Left ventricle myocardium inferior (tissue), 1 donor: ENCODE measurements at places on chromosomes 5 and 9. TPM values are rescaled to one million over a fixed set of nuclear protein-coding genes. Genes with fewer than 3 reads are reported as not detected.
A peak's percentile ranks its signal among the peaks of the same experiment; 100 is the strongest.

DNA sequence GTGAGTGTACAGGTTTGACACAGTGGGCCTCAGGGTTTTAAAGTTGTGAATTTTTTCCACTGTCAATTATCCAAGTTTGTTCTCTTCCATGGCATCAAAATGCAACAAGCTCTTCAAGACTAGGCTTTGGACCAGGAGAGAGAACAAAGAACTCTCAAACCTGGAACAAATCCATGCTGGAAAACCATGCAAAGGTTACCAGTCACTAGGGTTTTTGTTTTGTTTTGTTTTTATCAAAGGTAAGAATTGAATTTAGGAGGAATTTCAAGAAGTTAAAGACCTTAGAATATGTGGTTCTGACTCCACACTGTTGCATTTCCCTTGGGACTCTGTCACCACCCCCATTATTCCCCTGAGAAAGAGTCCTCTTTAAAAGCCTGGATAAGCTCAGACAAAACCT, 191.1 kb upstream of the PIK3R1 start:
- DNase-seq, result no peak

The QRFP gene
- not detected for total RNA-seq

DNA sequence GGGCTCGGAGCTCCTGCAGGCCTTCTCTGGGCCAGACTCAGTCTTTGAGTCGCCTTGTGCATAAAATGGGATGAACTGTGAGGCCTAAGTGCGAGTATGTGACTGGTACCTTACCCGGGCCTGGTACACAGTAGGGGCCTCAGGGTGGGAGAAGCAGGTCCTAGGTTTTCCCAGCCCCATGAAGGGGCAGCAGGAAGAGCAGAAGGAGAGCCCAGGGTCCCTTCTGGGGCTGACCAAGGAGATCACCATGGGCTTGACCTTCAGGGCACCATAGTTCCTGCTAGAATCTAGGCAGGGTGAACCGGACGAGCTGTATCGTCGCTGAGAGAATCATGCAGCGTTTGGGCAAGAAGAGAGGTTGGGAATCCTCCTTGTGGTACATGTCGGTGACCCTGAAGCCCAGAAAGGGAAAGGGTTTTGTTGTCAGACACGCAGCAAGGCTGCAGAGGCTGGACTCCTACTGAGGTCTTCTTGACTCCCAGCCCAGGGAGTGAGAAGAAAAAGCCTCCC, 373 bp upstream of the PHYKPL start:
- peak; percentile 11 for DNase-seq

GRCh38 chr5:131812371-131813160, 15.7 kb upstream of the FNIP1 start:
- DNase-seq, result no peak

- no peak for DNase-seq
These were observed 387.9 kb upstream of the MEF2C start for GRCh38 chr5:89270901-89271300.

DNA sequence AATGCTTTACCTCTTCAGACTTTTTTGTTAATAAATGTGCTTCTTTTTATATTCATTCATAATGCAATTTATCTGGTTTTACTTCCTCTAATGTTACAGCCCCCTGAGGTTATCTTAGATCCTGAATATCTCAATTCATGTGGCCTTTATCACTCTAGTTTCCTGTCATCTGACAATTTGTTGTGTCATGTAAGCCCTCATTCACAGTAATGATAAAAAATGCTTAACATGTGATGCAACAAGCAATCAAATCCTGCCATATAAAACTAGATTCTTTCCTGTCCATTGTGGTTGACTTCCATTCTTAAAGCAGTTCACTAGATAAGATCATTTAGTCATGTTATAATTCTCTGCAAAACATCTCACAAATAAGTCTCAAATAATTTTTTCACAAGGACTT, 991.2 kb upstream of the ACO1 start:
- DNase-seq, result no peak

- no peak for DNase-seq
These were observed 8.9 kb downstream of the CERCAM start for GRCh38 chr9:128429513-128430086.

DNA sequence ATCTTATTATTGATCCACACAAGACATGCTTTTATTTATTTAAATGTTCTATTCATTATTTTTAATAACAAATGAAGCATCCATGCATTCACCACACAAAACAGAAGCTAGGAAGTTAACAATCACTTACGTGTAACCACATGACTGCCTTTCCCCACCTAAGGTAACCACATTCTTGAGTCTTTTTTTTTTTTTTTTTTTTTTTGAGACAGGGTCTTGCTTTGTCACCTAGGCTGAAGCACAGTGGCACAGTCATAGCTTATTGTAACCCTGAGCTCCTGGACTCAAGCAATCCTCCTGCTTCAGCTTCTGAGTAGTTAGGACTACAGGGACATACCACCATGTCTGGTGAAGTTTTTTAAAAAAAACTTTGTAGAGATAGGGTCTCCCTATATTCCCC, 133.0 kb downstream of the DOCK2 start:
- no peak for DNase-seq

GRCh38 chr9:133520121-133520835, 4.5 kb downstream of the MYMK start:
- no peak for DNase-seq

The STKLD1 gene
- not detected for total RNA-seq

GRCh38 chr5:96455789-96456188, 22.7 kb upstream of the PCSK1 start:
- no peak for DNase-seq
